ENCODE measurements at places on chromosomes 4 and X.

DNA sequence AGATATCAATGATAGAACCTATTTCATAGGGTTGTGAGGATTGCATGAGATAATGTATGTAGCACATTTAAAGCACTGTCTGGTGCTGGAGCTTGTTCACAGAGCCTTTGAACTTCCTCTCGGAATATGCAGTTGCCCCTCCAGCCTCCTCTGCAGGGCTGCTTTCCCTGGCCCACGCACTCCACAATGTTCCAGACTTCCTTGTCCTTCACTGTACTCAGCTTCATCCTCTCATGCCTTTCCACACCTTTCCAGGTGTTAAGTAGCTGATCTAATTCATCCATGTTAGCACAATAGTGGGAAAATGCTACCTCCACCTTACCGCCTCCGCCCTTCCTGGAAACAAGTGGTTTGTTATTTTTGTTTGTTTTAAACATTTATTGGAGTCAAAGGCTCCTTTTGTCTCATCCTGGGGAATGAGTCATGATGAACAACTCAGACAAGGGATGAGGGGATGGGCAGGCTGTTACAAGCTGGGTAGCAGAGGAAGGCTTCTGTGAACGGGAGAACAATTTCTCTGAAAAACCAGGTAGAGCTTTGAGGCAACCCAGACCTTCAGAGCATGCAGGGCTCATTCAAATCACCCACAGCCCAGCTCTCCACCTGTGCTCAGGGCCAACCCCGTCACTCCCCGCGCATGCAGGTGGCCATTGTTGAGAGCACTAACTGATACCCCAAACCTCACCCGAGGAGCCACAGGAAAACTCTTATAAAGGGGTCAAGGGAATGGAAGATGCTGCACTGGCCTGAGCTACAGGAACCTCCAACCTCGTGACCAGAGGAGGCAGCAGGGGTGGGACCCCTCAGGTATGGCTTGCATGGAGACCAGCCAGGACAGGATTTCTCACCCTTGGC is 84.9 kb upstream of the TBL1X start:
- no peak for DNase-seq

- DNase-seq, result no peak
These were observed 102.7 kb upstream of the SORBS2 start for GRCh38 chr4:185914583-185915199.

DNA sequence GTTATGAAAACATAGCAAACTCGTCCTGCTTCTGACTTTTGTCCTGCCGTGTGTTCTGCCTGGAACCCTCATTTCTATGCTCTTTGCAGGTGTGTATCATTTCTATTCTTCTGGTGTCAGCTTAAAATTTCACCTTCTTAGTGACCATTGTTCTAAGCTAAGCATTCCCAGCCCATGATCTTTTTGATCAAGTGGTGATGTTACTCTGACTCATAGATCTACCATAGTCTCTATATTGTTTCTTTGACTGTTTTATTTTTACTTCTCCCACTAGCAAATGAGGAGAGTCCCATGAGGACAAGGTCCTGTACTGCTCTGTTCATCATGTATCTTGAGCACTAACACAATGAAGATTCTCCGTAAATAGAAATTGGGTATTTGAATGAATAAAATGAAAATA is 14.1 kb upstream of the CXCL6 start:
- no peak for DNase-seq

- no peak for DNase-seq
These were observed 78.2 kb downstream of the COL4A6 start for GRCh38 chrX:108359806-108360602.

GRCh38 chr4:142416121-142416520 is 430.0 kb downstream of the INPP4B start:
- no peak for DNase-seq

DNA sequence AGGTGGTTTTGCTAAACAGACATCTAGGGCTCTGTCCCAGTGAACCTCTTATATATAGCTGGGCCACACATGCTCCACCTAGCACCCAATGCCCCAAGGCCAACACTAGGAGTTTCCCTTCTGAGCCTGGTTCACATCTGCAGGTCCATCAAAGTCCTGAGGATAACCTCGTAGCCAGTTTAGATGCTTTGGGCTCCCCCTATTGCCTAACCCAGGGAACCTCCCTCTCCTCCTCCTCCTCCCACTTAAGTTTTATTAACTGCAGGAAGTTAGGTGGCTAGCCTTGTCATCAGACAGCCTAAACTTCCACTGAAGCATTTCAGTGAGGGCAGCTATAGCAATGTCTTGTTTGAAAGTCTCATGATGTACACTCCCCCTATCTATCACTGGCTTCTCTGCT is 88.0 kb downstream of the GUCY2F start:
- DNase-seq, result peak; percentile 15

DNA sequence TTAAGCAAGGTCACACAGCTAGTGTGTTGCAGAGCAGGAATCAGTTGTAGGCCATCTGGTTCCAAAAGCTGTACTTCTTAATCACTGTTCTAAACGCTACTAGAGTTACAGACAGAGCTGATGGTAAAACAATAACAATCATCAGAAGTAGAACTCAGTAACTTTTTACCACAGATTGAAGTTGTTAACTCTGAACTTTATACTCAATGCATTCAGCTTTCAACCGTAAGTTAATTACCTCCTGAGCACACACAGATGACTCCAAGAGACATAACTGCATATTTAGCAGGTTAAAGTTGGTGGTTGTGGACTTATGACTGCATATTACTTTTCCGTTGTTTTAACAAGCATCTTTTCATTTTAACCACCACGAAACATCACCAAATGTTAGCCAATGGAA is 127.3 kb downstream of the PRSS12 start:
- DNase-seq, result no peak

DNA sequence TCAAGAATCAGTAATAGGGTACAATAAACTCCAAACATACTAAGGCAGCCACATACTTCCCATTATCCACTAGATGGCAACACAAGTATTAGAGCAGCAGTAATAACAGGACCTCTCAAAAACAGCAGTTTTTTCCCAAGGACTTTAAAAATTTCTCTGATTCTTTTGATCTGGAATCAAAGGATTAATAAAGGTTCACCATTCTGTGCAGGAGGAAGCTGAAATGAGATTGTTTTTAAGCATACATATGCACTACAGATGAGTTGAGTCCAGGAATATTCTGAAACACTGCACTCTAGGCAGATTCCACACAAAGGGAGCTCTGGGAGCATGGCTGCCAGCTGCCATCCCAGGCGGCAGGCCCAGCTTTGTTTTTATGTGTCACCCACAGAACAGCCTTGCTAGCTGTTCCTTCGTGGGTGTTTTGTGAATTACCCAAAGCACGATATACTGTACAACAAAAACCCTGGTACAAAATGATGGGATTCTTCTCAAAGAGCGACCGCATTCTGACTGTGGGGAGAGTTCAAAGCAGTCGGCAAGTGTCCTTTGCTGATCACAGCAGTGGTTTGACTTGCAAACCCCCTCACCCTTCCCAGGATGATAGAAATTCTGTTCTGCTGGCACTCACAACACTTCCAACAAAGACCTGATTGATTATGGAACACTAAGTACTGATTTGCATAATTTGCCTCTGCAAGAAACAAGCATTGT is 61.0 kb downstream of the STX18 start:
- DNase-seq, result peak; percentile 17

GRCh38 chr4:88196013-88196365 is 37.5 kb upstream of the ABCG2 start:
- no peak for DNase-seq

DNA sequence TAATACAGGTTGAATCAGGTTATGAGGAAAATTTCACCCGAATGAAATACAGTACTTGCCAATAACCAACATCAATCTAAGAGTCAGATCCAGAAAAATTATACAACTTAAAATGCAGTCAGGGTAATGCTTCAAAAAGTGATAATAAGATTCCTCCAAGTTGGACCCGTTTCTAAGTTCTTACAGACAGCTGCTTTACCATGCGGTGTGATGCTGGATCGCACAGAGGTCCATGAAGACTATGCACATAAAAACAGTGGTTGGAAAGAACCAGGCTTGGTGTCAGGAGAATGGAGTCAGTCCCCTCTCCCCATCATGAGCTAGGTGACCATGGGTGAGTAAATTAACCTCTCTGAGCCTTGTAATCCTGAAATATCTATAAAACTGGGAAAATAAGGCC is 261.3 kb downstream of the QDPR start:
- DNase-seq, result no peak

GRCh38 chrX:41353985-41354384 is 20.0 kb downstream of the DDX3X start:
- DNase-seq, result no peak

- DNase-seq, result no peak
These were observed 53.4 kb downstream of the IRF2 start for GRCh38 chr4:184420881-184421416.

GRCh38 chr4:135553213-135553612 is 1351.6 kb upstream of the PABPC4L start:
- DNase-seq, result no peak

DNA sequence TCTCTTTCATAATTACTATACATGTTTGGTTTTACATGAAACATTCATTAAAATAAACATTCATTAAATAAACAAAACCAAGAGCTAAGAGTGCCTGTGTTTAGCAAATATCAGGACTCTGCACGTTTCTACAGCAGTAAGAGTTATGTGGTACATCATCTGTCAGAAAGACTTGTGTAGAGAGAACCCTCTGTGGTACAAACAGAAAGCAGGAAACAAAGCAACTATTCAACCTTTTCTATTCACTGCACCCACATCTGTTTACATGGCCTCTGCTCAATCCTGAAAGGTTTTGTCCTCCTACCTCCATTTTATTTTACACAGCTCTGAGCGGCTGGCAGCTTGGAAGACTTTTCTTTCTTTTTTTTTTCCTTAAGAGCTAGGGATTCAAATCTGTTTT is 90.7 kb upstream of the PCDH18 start:
- no peak for DNase-seq

DNA sequence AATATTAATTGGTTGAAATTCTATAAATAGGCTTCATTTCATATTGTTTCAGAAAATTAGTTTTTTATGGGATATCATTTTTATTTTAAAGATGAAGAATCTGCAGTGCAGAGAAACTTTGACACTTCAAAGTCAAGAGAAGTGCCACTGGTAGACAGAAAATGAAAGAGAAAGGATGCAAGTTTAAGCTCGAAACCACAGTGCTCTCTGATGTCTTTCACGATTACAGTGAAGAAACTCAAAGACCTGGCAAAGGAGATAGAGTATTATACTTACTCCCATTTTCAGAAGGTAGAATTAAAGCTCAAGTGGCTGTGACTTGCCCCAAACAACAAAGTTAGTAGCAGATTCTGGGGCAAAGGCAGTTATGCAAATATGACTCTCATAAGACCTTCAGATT is 745.4 kb downstream of the TECRL start:
- no peak for DNase-seq

DNA sequence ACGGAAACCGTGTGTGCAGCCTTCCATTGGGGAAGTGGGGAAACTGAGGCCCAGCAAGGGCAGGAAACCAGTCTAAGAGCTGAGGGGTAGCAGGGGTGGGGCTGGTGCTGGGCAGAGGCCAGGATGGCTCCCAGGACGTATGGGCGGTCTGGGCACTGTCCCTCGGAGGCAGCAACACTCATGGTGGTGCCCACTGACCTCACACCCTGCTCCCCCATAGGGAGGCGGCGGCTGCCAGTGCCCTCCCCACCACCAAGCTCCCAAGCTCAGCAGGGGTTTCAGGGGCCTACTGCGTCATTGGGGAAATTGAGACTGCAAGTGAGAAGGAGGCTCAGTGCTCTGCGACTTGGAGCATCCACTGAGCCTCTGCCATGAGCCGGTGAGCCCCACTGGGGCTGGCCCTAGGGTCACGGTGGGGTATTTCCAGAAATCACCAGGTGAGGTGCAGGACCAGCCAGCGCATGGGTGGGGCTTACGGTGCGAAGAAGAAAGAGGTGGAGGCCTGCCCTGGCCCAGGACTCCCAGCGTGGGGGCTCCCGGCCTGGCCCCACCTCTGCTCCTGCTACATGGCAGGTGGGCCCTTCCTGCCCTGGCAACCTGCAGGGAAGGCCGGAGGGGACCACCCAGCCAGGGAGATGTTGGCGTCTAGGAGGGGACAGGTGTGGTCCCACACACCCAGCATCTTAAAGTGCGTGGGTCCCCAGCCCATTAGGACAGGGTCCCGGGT is 915 bp downstream of the MSANTD1 start:
- no peak for DNase-seq

DNA sequence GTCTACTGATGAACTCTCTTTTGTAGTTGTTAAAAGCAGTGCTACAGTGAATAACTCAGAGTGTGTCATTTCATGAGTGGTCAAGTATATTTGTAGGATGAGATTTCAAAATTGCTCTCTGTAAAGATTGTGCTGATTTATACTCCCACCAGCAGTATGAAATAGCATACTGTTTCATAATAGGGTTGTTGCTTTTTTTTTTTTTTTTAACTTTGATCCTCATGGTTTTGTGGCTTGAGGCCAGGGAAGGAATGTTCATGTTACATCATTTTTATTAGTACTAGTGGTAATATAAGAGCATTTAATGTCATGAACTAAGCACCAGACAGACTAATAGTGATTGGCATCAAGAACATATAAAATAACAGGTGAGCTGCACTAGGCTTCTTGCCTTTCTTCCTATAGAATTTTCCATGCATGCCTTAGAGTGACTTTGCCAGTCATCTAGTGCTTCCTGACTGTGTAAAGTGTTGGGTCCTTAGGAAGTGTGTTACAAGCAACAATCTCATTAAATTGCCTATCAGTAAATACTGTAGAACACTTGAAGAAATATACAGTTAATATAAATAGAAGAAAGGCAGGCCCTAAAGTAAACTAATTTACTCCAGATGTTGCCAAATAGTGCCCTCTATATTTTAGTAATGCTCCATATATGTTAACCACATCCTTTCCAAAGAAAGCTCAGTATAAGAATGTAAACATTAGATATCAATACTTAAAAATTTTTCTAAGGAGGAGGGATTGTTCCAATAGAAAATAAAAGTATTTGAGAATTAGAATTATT is 38.6 kb upstream of the MSMO1 start:
- no peak for DNase-seq

GRCh38 chr4:152822323-152822722 is 42.6 kb downstream of the ARFIP1 start:
- no peak for DNase-seq

DNA sequence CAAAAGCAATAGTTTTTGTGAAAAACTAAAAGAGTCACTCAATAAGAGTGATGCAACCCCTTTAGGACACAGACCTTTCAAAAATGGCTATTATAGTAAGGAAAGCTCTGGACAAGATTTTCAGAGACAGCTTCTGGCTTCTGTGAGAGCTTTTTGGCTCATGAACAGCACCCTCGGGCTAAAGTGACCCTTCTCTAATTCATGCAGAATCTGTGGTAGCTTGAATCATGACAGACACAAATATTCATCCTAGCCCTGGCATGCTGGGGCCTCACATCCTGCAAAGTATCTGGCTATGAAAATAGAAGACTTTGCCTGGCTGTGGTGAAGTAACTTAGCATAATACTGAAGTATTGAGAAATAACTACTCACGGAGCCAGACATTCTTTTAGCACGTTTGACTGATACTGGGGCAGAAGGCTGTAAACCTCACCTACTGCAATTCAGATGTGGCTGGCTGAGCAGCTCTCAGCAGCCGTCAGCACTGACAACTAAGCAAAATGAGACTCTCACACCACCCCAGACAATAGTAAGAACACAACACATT is 327.3 kb downstream of the MAPK10 start:
- peak; percentile 12 for DNase-seq

Measured in hematopoietic multipotent progenitor cell treated with erythropoietin and hydrocortisone succinate and interleukin-3 and kit ligand, for 6 days (in vitro differentiated cells).